ENCODE measurements at places on chromosomes 16 and 17.

DNA sequence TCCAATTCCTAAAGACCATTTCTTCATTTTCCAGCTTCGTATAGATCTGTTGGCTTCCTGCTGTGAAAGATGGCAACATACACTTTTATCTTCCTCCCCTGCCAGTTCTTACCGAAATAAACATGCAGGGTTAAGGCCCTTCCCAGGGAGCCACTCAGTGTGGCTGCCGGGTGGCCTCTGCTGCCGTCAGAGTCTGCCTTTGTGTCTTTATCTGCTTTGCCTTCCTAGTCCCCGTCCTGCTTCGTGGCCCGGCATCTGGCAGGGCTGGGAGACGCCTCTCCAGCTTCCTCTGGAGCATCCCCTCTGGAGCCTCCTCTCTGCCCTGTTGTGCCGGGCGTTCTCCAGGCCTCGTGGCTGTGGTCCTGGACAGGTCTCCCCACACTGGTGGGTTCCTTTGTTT lies 30.3 kb upstream of the CAPN15 start:
- DNase-seq = no peak

- no peak for DNase-seq
These were observed 33.2 kb downstream of the MRC2 start for GRCh38 chr17:62660629-62661118.

GRCh38 chr17:74779948-74780400 lies 3.8 kb upstream of the NAT9 start:
- DNase-seq = peak; percentile 32

- no peak for DNase-seq
These were observed 19.3 kb downstream of the DCAKD start for GRCh38 chr17:45032174-45032541.

GRCh38 chr16:88758944-88759244 lies 26.1 kb downstream of the PIEZO1 start:
- no peak for DNase-seq

DNA sequence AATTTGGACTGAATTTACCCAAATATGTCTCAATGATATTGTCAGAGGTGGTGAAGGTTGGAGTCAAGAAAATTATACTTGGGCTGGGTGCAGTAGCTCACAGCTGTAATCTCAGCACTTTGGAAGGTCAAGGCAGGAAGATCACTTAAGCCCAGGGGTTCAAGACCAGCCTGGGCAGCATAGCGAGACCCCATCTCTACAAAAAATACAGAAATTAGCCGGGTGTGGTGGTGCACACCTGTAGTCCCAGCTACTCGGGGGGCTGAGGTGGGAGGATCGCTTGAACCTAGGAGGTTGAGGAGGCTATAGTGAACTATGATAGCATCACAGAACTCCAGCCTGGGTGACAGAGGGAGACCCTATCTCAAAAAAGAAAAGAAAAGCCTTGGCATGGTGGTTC lies 40.9 kb downstream of the LAT start:
- DNase-seq = no peak

DNA sequence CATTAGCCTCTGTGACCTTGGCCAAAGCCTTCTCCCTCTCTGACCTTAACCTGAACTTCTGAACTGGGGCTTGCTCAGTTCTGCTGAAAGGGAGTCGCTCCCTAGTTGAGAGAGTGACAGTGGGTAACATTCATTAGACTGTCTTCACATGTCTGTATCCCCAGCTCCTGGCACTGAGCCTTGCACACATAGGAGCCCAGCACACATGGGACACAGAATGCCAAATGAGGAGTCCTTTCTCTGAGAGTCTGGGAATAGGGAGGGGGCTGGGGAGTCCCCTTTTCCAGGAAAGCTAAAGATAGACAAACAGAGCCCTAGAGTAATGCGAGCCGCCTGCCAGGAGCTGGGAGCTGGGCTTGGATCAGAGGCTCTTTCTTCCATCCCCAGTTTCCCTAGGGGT lies 2.5 kb downstream of the TAC4 start:
- no peak for DNase-seq

GRCh38 chr17:42850954-42851353 lies at the start of gene AOC3:
Gene AOC3, plus strand, starts transcription at chr17:42851199. Its CDS starts 145 bp downstream, at chr17:42851344.
- DNase-seq = no peak

DNA sequence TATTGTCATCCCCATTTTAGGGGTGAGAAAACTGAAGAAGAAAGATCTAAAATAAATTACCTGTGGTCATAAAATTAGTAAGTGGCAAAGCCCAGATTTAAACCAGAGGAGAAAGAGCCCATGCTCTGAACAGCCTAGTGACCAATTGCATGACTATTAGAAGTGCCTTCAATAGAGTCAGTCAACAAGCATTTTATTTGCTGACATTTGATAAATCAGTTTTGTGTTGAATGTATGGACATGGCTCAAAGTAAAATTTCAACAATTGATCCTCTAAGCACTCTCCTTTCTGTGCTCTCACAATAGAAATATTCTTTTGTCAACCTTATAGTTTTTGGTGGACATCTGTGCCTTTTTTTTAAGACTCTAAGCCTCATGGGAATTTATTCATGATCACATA lies 572.9 kb upstream of the SOX9 start:
- no peak for DNase-seq

GRCh38 chr17:50708050-50709000 lies 611 bp upstream of the ANKRD40 start:
- DNase-seq = no peak

- no peak for DNase-seq
These were observed 40.5 kb upstream of the KLHDC4 start for GRCh38 chr16:87806261-87806640.
